ENCODE measurements at places on chromosomes 1 and 21. TPM values are rescaled to one million over a fixed set of nuclear protein-coding genes. Genes with fewer than 3 reads are reported as not detected.

DNA sequence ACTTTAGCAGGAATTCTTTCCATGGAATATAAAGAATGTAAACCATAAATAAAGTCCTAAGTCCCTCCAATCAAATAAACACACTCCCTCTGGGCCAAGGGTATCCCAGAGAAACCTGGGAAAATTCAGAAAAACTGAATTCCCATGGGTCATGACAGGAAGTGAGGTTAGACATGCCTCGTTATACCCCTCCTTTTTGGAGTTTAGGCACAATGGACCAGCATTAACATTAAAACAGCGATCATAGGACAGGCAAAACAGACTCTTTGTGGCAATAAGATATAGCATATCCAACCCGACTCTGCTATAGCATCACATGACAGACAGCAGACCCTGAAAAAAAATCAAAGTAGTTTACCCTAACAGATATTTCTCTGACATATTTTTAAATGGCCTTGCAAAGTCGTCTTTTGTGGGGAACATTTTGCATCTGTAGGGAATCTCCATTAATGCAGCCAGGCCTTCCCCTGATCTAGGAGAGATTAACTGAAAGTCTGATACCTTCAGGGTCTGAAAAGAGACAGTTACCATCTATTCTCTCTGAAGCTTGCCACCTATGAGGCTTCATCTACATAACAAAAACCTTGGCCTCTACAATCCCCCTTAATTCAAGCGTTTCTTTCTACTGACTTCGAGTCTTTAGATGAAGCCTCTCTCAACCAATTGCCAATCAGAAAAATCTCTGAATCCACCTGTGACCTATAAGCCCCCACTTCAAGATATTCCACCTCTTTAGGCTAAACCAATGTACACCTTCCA, 143.0 kb upstream of the KCNK1 start:
- DNase-seq = no peak
- H3K4me1 ChIP-seq = no peaks in the 10 kb centered on the region
- H3K36me3 ChIP-seq = no peaks in the 10 kb centered on the region
- no peak overlapping the region for H3K4me3 ChIP-seq
- H3K27me3 ChIP-seq = no peaks in the 10 kb centered on the region

- peak; percentile 11 for DNase-seq
- H3K27me3 ChIP-seq = no peaks in the 10 kb centered on the region
- H3K27ac ChIP-seq = peak overlapping the region; percentile 66
- H3K4me1 ChIP-seq = no peaks in the 10 kb centered on the region
These were observed 43.9 kb downstream of the SUSD4 start for GRCh38 chr1:223319905-223320580.

The VWA5B1 gene
- not detected for total RNA-seq

The NBPF6 gene
- total RNA-seq = 1.1 TPM

The CNKSR1 gene
- 24.8 TPM for total RNA-seq
